ENCODE measurements at places on chromosomes 3 and 15. TPM values are rescaled to one million over a fixed set of nuclear protein-coding genes. Genes with fewer than 3 reads are reported as not detected.

DNA sequence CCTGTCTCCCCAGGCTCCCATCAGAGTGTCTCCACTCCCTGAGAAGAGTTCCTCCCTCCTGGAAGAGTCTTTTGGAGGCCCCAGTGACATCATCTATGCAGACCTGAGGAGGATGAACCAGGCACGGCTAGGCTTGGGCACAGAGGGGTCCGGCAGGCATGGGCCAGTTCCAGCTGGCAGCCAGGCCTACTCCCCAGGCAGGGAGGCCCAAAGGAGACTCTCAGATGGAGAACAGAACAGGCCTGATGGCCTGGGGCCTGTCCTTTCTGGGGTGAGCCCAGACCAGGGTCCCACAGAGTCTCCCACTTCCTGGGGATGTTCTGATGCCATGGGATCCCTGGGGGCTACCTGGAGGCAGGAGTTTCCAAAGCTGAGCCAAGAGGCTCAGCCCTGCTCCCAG, 8.5 kb downstream of the SH2D7 start:
- DNase-seq, result no peak

GRCh38 chr3:155495387-155495786, 201.9 kb upstream of the STRIT1 start:
- DNase-seq, result peak; percentile 56

DNA sequence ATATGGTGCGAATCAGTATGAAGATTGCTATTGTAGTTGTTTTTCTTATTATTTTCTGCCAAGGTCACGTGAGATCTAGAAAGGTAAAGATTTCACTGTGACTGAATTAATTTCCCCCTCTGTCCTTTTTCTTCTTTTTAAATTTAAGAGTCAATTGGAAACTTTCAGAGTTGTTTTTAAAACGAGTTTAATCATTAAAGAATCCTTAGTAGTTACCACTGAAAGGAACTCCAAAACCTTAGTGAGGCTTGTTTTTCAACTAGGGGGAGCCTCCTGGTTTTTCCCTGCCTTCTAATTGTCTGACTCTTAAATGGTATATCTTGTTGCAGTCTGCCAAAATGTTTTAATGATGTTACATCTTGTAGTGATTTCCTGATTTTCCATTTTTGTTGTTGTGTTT, 17.6 kb downstream of the P2RY12 start:
- DNase-seq, result no peak

- peak; percentile 73 for DNase-seq
These were observed 11.6 kb downstream of the GPR160 start for GRCh38 chr3:170049146-170050000.

- DNase-seq, result no peak
These were observed 75.3 kb upstream of the HRH1 start for GRCh38 chr3:11078826-11079515.

DNA sequence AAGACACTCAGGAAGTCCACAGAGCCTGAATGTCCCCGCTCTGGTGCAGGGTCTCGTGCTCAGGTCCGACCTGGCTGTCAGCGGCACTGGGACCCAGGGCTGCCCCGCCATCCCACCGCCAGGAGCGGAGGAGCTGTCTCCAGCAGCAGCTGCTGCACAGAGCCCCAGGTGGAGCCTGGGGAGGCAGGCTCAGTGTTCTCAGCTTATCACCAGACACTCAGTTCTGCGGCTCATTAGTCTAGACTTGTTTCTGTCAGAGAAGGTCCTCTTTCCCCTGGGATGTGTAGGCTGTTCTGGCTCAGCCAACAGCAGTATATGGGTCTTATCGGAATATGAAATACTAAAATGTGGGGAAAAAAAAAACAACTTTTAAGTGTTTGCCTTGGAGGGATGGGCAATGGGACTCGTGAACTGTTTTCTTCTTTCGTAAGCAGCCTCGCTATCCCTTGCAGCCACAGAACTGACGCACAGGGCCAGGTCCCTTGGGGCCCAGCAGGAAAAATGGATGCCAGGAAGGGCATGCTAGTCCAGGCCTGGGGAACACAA, 75.9 kb downstream of the KLF13 start:
- no peak for DNase-seq

The PRR23B gene
- total RNA-seq, result not detected

- DNase-seq, result no peak
These were observed 200.1 kb upstream of the ZNF717 start for GRCh38 chr3:75985432-75985831.

DNA sequence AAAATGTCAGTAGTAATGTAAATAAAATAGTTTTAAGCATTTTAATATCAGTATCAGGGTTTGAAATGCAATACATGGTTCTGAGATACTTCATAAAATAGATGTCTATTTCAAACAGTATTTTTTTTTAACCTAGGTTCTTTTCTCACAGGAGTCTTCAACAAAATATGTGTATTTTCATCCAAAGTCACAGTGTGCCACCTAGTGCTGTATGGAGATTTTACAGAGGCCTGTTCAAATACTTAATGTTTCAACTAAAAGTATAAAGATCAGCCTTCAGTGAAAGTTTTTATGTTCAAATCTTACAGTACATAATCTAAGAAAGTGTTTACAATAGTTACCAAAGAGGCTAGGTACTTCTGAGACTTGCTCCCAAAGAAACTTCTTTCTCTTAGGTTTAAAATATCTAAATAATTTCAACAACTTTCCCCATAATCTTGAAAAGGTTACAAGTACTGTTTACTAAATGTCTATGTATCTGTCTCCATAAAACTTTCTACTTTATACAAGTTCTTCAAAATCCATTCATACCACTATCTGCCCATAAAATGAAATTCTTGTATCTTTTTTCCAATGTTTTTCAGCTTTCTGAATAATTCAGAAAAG, 38.3 kb downstream of the SCAPER start:
- peak; percentile 38 for DNase-seq

DNA sequence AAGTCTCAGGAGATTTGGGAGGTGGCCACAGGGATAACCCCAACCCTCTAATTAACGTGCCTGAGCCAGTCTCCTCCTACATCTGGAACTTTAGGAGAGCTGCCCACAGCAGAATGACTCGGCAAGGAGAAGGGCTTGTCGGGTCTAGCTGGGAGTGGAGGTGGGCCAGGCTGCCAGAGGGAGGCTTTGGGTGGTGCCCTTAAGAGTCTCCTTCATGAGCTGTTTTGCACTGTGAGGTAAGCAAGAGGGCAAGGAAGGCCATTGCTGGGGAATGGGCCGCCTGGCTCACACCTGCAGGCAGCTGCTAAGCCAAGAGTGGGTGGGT, 3.6 kb upstream of the TNK2 start:
- DNase-seq, result peak; percentile 21

DNA sequence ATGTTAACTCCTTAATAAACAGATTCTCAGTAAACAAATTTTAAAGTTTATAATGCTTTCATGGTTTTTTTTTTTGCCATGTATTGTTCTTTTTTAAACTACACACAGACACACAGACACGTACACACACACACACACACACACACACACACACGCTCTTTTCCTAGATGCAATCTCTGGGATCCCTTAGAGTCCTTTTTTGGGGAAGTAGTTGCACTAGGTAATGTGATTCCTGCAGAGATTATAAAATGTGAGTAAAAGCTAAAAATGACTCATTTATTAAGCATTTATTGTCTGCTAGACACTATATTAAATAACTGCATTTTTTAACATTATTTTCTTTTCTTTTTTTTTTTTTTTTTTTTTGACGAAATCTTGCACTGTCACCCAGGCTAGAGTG, 19.9 kb downstream of the NDUFB5 start:
- no peak for DNase-seq

GRCh38 chr3:129315998-129316247, 37.3 kb downstream of the HMCES start:
- no peak for DNase-seq

The IL17RB gene
- total RNA-seq, result not detected

- DNase-seq, result no peak
These were observed 71.4 kb downstream of the SMAD3 start for GRCh38 chr15:67136802-67137201.

- DNase-seq, result peak; percentile 25
These were observed 63.5 kb downstream of the SLC49A4 start for GRCh38 chr3:122858373-122858772.
